ENCODE measurements at places on chromosomes 7 and 10.

DNA sequence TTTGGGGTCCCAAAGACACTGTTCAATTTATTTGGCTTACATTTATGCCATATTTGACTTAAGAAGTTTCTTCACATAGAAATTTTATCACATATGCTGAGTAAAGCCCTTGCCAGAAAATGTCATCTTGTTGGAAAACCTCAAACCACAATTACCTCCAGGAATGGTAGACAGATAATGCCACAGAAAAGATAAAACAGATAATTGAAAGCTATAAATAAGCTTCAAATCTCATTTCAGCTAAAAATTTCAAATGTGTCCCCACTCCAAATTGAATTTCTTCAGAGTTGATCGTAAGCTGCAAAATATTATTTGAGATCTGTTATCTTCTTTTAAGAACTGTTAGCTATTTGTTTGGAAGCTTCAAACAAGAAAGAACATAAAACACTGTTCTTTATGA, 176.4 kb upstream of the PTN start:
- DNase-seq = no peak

DNA sequence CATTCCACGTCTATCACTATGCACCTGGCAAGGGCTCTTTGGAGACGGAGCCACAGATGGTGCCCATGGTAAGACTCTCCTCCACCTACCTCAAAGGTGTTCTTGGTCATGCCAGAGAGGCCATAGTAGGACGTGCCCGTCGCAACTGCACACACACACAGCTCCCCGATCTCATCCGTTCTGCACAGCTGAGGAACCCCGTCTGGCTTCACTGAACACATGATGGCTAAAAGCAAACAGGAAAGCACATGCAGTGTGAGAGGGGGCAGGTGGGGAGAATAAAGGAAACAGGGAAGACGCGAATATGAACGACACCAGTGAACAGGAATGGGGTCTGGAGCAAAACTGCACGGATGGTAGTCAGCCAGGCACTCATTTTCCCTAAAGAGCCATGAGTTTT, 230.9 kb downstream of the ZMYND11 start:
- no peak for DNase-seq

DNA sequence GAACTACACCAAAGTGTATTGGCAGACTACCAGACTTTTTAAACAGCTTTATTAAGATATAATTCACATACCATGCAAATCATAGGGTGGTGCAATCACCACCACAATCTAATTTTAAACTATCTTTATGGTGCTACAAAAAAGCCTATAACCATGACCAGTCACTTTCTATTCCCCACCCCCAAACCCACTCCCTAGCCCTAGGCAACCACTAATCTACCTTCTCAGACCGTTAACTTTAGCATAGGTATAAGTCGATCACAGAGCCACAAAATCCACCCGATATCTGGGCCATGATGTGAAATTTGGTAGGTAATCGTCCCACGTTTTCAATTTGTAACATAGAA, 536 bp upstream of the POM121 start:
- no peak for DNase-seq

- no peak for DNase-seq
Measured at GRCh38 chr10:19839552-19839951, 23.3 kb downstream of the PLXDC2 start.

DNA sequence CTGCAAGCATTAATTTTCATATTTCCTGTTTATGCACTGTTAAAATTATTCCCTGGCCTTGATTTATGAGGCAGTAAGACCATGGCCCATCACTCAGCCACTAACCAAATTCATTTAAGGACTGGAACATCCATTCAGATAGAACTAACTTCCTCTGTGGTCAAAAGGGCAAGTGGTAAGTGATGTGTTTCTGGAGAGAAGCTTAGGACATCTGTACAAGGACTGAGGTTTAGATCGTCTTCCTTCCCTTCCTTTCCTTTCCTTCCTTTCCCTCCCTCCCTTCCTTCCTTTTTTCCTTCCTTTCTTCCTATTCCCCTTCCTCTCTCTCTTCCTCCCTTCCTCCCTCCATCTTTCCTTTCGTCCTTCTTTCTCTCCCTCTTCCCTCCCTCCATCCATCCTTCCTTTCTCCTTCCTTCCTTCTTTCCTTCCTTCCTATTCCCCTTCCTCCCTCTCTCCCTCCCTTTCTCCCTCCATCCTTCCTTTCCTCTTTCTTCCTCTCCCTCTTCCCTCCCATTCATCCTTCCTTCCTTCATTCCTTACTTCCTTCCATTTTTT, 1019.4 kb downstream of the TYW1 start:
- DNase-seq = no peak

DNA sequence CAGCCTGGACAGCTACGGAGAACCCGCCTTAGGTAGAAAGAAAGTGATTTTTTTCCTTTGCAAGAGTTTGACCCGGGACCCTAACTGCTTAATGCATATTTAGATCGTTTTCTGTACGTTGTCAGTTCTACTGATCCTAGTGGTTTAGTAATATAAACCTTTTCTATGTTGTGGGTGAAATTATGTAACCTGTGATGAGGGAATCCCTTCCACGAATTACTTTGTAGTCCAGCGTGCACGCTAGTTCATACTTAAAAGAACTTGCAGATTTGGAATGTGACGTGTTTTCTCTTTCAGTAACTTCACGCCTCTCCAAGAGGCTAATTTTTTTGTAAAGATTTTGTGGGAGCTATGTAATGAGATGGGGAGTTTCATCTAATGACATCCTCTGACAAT, 705 bp downstream of the SLF2 start:
- DNase-seq = no peak

- no peak for DNase-seq
Measured at GRCh38 chr7:80161466-80161865, 26.8 kb downstream of the GNAI1 start.

DNA sequence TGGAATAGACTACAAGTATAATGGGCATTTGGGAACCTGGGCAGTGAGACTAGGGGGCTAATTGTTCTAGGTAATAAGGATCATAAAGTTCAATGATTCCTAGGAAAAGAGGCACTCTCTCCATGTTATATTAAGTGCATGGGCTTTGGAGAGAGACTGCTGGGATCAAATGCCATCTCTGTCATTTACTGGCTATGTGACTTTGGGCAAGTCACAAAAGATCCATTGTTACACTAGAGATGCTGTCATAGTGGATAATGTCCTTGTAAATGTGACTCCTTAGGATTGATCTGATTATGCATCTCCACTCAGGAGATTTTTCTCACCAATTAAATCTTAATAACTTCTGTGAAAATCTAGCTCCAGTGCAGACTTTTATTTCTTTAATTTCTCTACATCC, 156.3 kb upstream of the CACNA2D1 start:
- no peak for DNase-seq

DNA sequence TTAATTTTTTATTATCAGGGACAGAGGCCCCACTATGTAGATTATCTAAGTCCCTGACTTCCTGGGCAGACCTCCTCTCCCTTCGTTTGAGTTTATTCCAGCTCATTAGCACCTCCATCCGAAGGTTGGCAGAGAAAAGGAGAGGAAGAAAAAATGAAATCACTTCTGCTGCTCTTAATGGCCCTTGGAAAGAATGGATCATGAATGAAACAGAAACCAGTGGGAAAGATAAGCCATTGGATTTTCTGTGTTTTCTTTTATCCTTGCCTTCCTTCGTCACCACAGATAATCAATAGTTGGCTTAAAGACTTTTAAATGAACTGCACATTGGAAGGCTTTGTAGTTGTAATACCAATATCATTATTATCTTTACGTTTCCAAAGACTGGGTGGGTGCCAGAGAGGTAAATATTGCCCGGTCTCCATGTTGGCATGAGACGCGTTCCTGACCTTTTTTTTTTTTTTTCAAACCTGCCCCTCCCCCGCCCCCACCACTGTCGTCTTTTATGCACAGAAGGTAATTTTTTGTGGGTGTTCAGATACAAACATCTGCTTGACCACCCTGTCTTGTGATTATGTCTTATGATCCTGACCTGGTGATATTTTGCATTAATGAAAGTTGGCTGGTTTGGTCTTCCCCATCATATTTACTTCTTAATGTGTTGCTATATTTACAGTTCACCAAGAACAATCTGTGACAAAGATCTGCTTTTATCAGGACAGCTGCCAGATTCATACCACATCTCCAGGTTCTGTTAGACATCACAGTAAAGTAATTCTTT, 116.8 kb downstream of the ARID5B start:
- no peak for DNase-seq

DNA sequence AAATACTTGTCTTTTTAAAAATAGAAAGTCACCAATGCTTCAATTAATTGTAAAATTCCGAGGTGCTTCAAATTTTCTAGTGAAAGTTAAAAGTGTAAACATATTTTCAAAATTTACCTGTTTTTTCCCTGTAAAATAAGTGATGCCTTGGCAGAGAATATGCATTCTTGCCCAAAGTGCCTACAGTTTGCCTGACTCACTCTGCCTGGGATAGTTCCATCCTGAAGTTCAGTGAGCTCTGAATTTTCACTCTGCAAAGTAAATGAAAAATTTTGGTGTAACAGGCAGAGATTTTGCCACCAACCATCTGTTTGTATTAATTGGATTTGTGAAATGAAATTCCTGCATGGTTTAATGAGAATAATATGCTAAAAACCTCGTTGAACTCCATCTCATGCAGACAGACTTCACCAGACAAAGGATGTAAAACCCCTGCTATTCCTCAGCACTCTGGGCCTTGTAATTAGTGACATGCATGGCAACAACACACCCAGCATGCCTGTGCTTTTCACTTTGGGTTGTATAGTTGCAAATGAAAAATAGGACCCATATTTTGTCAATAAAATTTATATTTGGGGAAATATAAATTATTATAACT, 117.4 kb upstream of the GNAI1 start:
- no peak for DNase-seq

DNA sequence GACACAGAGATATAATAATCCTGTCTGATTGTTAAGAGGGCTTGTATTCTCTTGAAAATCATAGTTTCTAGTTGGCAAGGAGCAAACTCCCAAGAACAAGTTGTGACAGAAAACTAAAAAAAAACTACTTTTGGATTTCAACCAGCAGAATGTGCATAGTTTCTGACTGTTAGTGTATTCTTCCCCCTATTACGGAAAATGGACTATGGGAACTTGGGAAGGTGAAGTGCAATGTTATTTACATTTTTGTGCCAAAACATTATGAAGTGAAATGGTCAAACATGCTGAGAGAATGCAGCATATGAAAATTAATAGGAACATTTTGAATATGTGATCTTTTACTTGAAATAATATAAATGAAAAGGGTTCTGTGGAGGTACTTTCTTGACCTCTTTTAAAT, 660.8 kb downstream of the SUGCT start:
- DNase-seq = no peak

DNA sequence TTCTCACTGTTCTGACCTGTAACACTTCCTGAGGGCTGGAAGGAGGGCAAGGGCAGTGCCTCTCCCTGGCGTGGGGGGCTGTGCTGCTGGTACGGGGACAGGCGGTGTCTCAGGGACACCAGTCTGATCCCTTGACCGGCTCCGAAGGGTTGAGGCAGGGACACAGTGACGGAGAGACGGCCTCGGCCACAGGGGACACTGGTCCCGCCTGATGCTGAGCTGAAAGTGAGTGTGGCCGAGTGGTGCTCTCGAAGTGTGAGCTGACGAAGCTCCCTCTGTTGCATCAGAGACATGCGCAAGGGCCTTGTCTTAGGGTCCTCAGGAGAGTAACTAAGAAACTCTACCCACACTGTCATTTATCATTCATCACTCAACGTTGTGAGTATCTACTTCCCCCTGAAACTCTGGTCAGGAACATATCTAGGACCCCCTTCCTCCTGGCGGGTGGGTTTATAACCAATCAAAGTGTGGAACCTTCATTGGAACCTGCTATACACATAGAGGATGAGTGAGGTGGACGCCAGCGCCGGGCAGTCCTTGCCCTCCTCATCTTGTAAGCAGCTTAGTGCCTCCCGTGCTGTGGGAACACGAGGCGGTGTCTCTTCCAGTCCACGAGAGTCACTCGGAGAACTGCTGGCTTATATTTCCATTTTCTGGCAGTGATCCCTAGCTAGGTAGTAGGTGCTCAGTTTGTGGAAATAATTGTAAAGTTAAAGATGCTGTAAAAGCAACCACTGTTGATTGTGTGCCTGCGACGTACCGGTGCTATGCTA, 283.1 kb downstream of the DNAJB6 start:
- no peak for DNase-seq
